Endothelial cell of coronary artery (primary cell): ENCODE measurements at places on chromosomes 6 and 20. TPM values are rescaled to one million over a fixed set of nuclear protein-coding genes. Genes with fewer than 3 reads are reported as not detected.

BNIP5 gene
- total RNA-seq = not detected in 2 replicates

TBXT gene
- total RNA-seq = not detected in 2 replicates

EYS gene
- under 0.01 TPM in 1 of 2 replicates, not detected in the other for total RNA-seq

PRDM13 gene
- total RNA-seq = not detected in 2 replicates

SCRT2 gene
- total RNA-seq = not detected in 2 replicates

GPR6 gene
- not detected in 2 replicates for total RNA-seq

OR2J3 gene
- total RNA-seq = not detected in 2 replicates

MUC21 gene
- total RNA-seq = not detected in 2 replicates

TBX18 gene
- 16.0 and 29.8 TPM in 2 replicates for total RNA-seq

TMEM14C gene
- total RNA-seq = 70.2 and 81.5 TPM in 2 replicates

TLDC2 gene
- not detected in 2 replicates for total RNA-seq

CPXM1 gene
- 0.09 TPM in 1 of 2 replicates, not detected in the other for total RNA-seq

HEY2 gene
- 1.1 and 4.1 TPM in 2 replicates for total RNA-seq

KCNK5 gene
- total RNA-seq = not detected in 2 replicates

TAB2 gene
- 13.5 and 22.0 TPM in 2 replicates for total RNA-seq

LY6G5C gene
- 1.1 and 1.3 TPM in 2 replicates for total RNA-seq

LTA gene
- not detected in 2 replicates for total RNA-seq

ZSCAN23 gene
- total RNA-seq = 0.18 and 1.9 TPM in 2 replicates

DEFB118 gene
- not detected in 2 replicates for total RNA-seq

MCHR2 gene
- not detected in 2 replicates for total RNA-seq

MEA1 gene
- total RNA-seq = 50.9 and 54.4 TPM in 2 replicates

HIVEP2 gene
- total RNA-seq = 1.9 and 7.1 TPM in 2 replicates

SLC29A1 gene
- total RNA-seq = 63.9 and 75.7 TPM in 2 replicates

KIF25 gene
- total RNA-seq = not detected in 2 replicates

GJA1 gene
- total RNA-seq = 251 and 435 TPM in 2 replicates

GPX6 gene
- total RNA-seq = not detected in 2 replicates

RPL7L1 gene
- 96.0 and 109 TPM in 2 replicates for total RNA-seq

TMEM74B gene
- 1.2 and 1.6 TPM in 2 replicates for total RNA-seq

SIRPD gene
- 0.09 TPM in 1 of 2 replicates, not detected in the other for total RNA-seq

GABRR2 gene
- total RNA-seq = 0.19 and 0.54 TPM in 2 replicates

RRBP1 gene
- total RNA-seq = 125 and 165 TPM in 2 replicates

C20orf144 gene
- 0.09 TPM in 2 replicates for total RNA-seq

MYCT1 gene
- 104 and 116 TPM in 2 replicates for total RNA-seq

CHRNA4 gene
- not detected in 2 replicates for total RNA-seq

VTA1 gene
- total RNA-seq = 32.2 and 34.9 TPM in 2 replicates

GTPBP2 gene
- total RNA-seq = 34.1 and 51.3 TPM in 2 replicates

JAG1 gene
- 140 and 171 TPM in 2 replicates for total RNA-seq

HTR1E gene
- total RNA-seq = not detected in 2 replicates

FKBP1C gene
- 0.28 and 1.6 TPM in 2 replicates for total RNA-seq

POPDC3 gene
- total RNA-seq = 0.19 and 0.90 TPM in 2 replicates

APOM gene
- total RNA-seq = 0.19 and 0.54 TPM in 2 replicates

NOX3 gene
- total RNA-seq = not detected in 2 replicates

SLC22A16 gene
- not detected in 2 replicates for total RNA-seq

BTN3A1 gene
- total RNA-seq = 6.2 and 16.5 TPM in 2 replicates

CSTF1 gene
- total RNA-seq = 26.1 and 28.3 TPM in 2 replicates

TRIM15 gene
- total RNA-seq = not detected in 2 replicates

GCNT2 gene
- total RNA-seq = 3.0 and 7.2 TPM in 2 replicates

KIF13A gene
- total RNA-seq = 41.6 and 43.4 TPM in 2 replicates

ASIP gene
- not detected in 2 replicates for total RNA-seq

C6orf118 gene
- total RNA-seq = not detected in 2 replicates

ECT2L gene
- not detected in 2 replicates for total RNA-seq

FNDC11 gene
- total RNA-seq = 0.63 and 0.94 TPM in 2 replicates

SLC16A10 gene
- total RNA-seq = not detected in 2 replicates

MCCD1 gene
- not detected in 2 replicates for total RNA-seq

LPIN3 gene
- total RNA-seq = 0.90 and 2.4 TPM in 2 replicates

CCHCR1 gene
- 14.2 and 18.2 TPM in 2 replicates for total RNA-seq

MLN gene
- total RNA-seq = not detected in 2 replicates
